ENCODE measurements at places on chromosomes 5 and 9. TPM values are rescaled to one million over a fixed set of nuclear protein-coding genes. Genes with fewer than 3 reads are reported as not detected.

- no peaks in the 10 kb centered on the region for H3K27me3 ChIP-seq
- no peaks in the 10 kb centered on the region for H3K4me1 ChIP-seq
- no peak overlapping the region for H3K27ac ChIP-seq
- no peak for DNase-seq
- no peaks in the 10 kb centered on the region for H3K36me3 ChIP-seq
Observed at GRCh38 chr9:107841076-107841475, 351.5 kb upstream of the KLF4 start.

DNA sequence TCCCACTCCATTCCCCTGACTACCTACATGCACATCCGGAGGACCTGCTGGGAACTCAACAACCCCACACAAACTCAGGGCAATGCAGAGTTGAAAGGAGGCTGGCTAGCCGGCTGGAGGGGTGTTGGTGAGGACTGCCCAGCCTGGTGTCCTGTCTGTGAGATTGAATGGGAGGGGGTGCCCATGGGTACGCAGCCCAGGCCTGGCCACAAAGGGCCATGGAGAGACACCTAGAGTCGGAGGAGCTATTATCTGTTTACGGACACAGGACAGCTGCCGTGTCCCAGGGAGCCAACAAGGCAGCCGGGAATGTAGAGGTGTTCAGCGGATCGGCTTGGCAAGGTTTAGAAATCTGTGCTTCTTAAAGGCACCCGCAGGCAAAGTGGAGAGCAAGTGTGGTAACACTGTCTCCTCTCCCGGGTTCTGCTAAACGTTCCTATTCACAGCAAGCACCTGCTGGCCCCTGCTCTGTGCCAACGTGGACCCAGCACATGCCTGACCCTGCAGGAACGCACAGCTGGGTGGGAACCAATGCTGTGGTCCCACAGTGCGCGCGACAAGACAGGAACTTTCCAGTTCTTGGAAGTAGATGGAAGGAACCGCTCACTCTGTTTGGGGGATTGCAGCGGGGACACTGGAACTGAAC lies 166.7 kb downstream of the DAB2IP start:
- no peak overlapping the region for H3K27ac ChIP-seq
- peaks cover 55% of the 10 kb centered on the region for H3K4me1 ChIP-seq
- H3K27me3 ChIP-seq, result peaks cover 29% of the 10 kb centered on the region
- no peaks in the 10 kb centered on the region for H3K36me3 ChIP-seq
- DNase-seq, result no peak
- H3K4me3 ChIP-seq, result no peak overlapping the region

GRCh38 chr5:45677524-45677923 lies 18.7 kb downstream of the HCN1 start:
- no peak overlapping the region for H3K4me3 ChIP-seq

GRCh38 chr5:150323092-150323491 lies 20.4 kb upstream of the ARSI start:
- no peaks in the 10 kb centered on the region for H3K27me3 ChIP-seq
- no peak overlapping the region for H3K27ac ChIP-seq
- H3K36me3 ChIP-seq, result no peaks in the 10 kb centered on the region
- H3K4me1 ChIP-seq, result peaks cover 34% of the 10 kb centered on the region

DNA sequence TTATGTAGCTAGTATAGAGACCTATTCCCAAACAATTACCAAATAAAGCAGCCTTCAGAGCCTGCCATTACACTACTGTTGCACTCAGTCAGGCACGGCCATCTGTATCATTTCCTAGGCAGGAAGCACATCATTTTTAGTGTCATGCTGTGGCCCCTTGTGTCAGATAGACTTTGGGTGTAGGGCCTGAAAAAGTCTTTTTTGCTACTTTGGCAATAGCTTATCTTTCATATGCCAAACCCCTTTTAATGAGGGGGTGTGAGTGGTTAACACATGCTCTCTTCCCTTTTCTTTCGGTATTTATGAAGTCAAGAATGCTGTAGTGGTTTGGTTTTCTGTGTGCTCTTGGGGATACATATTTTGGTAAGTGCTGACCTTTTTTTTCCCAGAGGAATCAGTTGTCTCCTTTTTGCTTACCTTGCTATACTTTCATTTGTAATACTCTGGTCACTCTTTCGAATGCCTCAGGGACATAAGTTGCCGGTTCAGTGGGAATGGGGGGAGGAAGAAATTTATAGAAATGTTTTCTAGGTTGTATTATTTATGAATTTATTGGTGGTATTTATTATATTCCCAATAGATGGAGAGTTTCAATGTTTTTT lies 209.8 kb downstream of the CSNK1G3 start:
- peaks cover 5% of the 10 kb centered on the region for H3K36me3 ChIP-seq
- H3K4me1 ChIP-seq, result no peaks in the 10 kb centered on the region
- no peak overlapping the region for H3K27ac ChIP-seq
- no peak overlapping the region for H3K4me3 ChIP-seq
- DNase-seq, result no peak

DNA sequence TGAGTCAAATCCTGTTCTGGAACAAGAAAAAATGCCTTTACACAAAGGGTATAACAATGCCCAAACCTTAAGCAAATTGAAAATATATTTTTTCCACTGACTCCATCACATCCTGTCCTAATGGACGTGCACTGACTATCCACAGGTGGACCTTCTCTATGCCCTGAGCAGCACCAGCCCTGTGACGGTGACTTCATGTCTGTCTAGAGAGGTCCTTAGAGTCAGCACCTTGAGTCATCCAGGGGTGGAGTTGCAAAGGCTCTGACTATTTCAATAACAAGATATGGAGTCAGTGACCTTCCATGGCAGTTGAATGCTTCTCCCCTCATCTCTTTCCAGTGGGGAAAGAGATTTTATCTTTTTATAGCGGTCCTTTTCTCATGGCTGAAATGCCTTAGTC lies 78.0 kb downstream of the YIPF5 start:
- H3K36me3 ChIP-seq, result no peaks in the 10 kb centered on the region
- peaks cover 13% of the 10 kb centered on the region for H3K4me1 ChIP-seq
- H3K27ac ChIP-seq, result no peak overlapping the region
- H3K4me3 ChIP-seq, result no peak overlapping the region
- no peak for DNase-seq

DNA sequence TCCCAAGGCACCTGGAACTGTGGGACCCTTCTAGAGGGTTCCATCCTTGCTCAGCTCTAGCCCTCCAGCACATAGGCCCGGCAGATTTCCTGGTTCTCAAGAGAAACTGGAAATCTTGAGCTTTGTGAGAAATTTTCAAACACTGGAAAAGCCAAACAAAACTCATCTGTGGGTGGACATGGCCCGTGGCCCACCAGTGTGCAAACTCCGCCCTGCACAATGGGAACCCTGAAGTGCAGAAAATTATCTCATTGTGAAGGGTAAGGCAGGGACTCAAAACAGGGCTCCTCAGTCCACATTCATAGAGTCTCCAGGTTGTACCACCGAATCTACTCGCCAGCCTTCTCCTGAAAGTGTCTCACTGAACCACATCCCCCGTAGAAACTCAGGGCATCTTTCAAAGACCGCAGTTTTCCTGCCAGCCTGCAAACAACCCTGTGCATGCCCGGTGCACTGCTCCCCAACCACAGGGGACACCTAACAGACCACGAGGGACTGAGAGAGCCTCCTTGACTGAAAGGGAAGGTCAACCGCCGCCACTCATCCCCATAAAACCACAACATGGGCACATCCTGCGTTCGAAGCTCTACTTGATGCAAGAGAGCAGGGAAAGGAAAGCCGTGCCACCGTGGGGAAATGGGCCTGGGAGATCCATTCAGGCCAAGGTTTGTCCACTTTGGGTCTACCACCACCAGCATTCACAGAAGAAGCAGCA lies 18.1 kb downstream of the ADAMTS2 start:
- H3K36me3 ChIP-seq, result no peaks in the 10 kb centered on the region
- H3K4me3 ChIP-seq, result no peak overlapping the region
- peaks cover 9% of the 10 kb centered on the region for H3K4me1 ChIP-seq
- H3K27ac ChIP-seq, result no peak overlapping the region
- H3K27me3 ChIP-seq, result peaks cover 3% of the 10 kb centered on the region

- H3K4me3 ChIP-seq, result no peak overlapping the region
- no peak overlapping the region for H3K27ac ChIP-seq
- no peaks in the 10 kb centered on the region for H3K4me1 ChIP-seq
- H3K36me3 ChIP-seq, result peaks cover 2% of the 10 kb centered on the region
Observed at GRCh38 chr9:19875291-19875920, 86.6 kb upstream of the SLC24A2 start.

DNA sequence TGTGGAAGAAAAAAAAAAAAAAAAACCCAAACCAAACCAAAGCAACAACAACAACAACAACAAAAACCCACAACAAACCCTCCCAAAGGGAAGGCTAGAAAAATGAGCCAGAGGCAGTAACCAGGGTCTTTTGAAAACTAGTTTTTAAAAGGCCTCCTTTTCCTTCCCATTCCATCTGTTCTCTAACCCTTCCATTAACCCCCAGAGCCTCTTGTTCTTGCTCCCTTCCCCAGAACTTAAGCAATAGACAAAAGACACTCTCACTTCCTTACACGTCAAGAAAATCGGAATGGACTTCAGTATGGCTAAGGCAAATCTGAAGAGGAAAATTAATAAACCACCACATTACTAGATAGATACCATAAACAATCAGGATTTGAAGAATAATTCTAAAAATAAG lies 292.8 kb downstream of the ARL15 start:
- no peaks in the 10 kb centered on the region for H3K27me3 ChIP-seq
- peaks cover 21% of the 10 kb centered on the region for H3K36me3 ChIP-seq
- H3K27ac ChIP-seq, result peak overlapping the region; percentile 9
- H3K4me3 ChIP-seq, result no peak overlapping the region

GRCh38 chr9:13942201-13942600 lies 371.7 kb downstream of the NFIB start:
- peaks cover 12% of the 10 kb centered on the region for H3K4me1 ChIP-seq
- DNase-seq, result no peak
- no peaks in the 10 kb centered on the region for H3K36me3 ChIP-seq
- H3K27ac ChIP-seq, result no peak overlapping the region
- no peaks in the 10 kb centered on the region for H3K27me3 ChIP-seq
- no peak overlapping the region for H3K4me3 ChIP-seq

DNA sequence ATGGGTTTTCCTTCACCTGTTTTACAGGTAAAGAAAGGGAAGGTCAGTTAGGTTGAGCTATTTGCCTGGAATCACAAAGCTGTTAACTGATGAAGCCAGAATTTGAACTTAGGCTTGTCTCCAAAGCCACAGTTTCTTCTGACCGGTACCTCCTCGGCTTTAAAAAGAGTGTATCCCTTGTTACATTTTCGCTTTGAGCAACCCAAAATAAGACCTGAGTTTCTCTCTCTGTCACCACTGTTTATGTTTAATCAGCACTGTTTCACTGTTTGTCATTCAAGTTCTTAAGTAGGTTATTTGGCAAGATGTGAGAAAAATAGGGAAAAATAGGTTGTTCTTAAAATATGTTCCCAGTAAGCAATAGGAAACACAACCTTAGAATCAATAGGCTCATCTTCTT lies 84.6 kb downstream of the VCAN start:
- H3K4me3 ChIP-seq, result no peak overlapping the region
- no peak overlapping the region for H3K27ac ChIP-seq
- H3K4me1 ChIP-seq, result peaks cover 10% of the 10 kb centered on the region
- no peaks in the 10 kb centered on the region for H3K27me3 ChIP-seq
- H3K36me3 ChIP-seq, result peaks cover 20% of the 10 kb centered on the region
- DNase-seq, result no peak

- H3K4me3 ChIP-seq, result peak overlapping the region; percentile 12
- H3K27me3 ChIP-seq, result no peaks in the 10 kb centered on the region
- DNase-seq, result no peak
- H3K36me3 ChIP-seq, result no peaks in the 10 kb centered on the region
- H3K27ac ChIP-seq, result peak overlapping the region; percentile 94
Observed at GRCh38 chr5:173781432-173781815, 106.7 kb upstream of the CPEB4 start.

DNA sequence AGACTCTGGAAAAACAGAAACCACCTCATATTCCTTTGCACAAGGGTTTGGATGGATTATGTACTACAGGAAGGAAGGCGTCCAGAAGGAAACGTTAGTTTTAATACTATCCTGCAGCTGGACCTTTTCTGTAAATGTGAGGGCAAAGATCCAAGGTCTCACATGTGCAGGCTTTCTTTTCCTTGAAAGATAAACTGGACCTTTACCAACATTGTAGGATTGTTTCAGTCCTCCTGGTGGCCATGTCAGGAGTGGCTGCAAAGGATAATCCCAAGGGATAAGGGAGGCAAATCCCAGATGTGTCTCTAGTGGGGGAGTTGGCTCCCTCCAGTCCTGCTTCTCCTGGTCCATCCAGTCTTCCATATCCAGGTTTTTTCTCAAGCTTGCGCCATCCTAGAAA lies 397.5 kb downstream of the HTR1A start:
- DNase-seq, result no peak
- H3K27ac ChIP-seq, result no peak overlapping the region
- H3K36me3 ChIP-seq, result no peaks in the 10 kb centered on the region
- no peak overlapping the region for H3K4me3 ChIP-seq

CDK7 gene
- 29.4 TPM for total RNA-seq

LECT2 gene
- not detected for total RNA-seq

RANBP17 gene
- total RNA-seq, result 24.2 TPM

FOXD4L6 gene
- total RNA-seq, result 0.48 TPM

N4BP3 gene
- 1.4 TPM for total RNA-seq

All from neural crest cell (in vitro differentiated cells).